Activated T-cell treated with anti-CD3 and anti-CD28 coated beads for 1 hour (primary cell): ENCODE measurements at places on chromosomes 3 and 15.

GRCh38 chr15:62533687-62534086 lies 368.6 kb upstream of the C2CD4B start:
- no peak for DNase-seq

DNA sequence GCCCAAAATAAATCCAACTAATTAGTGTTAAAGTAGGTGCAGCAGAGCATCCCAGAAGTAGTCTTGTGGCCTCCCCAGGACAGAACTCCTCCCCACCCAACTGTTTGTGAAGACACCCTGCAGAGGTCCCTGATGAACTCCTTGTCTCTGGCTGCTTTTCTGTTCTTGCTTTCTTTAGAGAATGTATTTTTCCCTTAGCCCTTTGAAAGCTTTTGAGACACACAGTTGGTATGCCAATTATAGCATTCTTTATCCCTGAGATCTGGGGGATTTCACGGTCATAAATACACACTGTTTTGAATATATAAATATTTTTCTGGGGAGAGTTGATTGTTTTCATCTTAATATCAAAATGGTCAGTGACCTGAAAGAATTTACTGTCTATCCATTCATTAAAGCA lies 9.8 kb downstream of the TFG start:
- no peak for DNase-seq

GRCh38 chr3:13223574-13224237 lies 150.5 kb upstream of the IQSEC1 start:
- DNase-seq, result no peak

- no peak for DNase-seq
These were observed 44.8 kb downstream of the GATM start for GRCh38 chr15:45333550-45333949.

GRCh38 chr15:38691377-38691776 lies 126.8 kb upstream of the RASGRP1 start:
- DNase-seq, result no peak

DNA sequence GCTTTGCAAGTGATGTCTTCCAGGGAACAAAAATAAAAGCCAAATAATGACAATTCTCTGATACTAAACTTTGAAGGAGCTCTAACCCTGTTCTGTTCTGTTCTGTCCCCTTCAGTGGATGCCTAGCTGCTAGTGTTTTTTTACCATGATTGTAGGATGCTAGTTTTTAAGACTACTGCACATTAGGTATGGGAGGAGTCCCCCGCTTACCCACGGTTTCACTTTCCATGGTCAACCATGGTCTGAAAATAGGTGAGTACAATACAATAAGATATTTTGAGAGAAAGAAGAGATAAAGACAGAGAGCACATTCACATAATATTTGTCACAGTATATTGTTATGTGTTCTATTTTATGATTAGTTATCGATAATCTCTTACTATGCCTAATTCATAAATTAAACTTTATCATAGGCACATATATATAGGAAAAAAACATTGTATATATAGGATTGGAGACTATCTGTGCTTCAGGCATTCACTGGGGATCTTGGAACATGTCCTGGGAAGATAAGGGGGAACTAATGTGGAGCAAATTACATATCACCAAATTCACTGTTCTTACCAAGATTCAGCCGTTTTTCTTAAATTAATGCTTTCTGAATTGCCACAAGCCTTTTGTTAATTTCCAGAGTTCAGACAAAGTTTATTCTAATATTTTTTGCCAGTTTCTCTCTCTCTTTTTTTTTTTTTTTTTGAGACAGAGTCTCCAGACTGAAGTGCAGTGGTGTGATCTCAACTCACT lies 32.8 kb upstream of the POMGNT2 start:
- no peak for DNase-seq

DNA sequence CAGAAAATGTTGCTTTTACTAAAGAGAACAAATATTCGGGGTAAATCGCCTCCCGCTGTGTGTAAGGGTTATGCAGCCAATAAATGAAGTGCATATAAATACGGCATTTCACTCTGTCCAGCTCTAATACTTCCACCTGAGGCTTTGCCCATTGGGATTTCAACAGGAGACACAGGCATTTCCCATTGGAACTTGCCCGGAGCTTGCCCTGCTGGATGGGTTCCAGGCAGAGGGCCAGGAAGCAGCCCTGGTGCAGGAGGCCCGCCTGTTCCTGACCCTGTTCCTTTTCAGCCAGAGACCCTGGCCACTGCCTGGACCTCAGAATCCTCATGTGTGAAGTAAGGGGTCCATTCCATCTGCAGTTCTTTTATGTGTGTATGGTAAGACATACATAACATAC lies 17.4 kb upstream of the CEMIP start:
- DNase-seq, result no peak

DNA sequence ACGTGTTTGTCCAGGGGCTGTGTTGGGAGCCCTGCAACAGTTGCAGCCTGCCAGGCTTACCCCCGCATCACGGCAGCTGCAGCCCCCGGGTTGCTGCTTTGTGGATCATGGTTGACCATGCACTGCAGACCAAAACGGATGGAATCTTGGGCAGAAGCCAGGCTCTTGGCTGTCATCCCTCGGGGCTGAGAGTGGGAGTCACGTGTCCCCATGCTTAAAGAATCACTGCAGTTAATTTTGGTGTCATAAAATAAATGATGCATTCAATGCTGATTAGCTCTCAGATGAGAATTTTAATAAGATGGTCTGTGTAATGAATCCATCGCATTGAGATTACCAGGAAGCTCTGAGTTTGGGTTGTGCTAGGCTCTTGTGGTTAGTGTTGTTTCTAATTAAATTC lies 115.6 kb downstream of the CHDH start:
- DNase-seq, result no peak

- no peak for DNase-seq
These were observed 169.1 kb downstream of the CDIN1 start for GRCh38 chr15:36748366-36749115.
